Activated CD8-positive, alpha-beta memory T cell treated with anti-CD3 and anti-CD28 coated beads, Interleukin-2, amount 10 ng/mL, durations not matched to agents 7 days and 5 days (primary cell): ENCODE measurements at places on chromosomes 6 and 20. TPM values are rescaled to one million over a fixed set of nuclear protein-coding genes. Genes with fewer than 3 reads are reported as not detected.

DNA sequence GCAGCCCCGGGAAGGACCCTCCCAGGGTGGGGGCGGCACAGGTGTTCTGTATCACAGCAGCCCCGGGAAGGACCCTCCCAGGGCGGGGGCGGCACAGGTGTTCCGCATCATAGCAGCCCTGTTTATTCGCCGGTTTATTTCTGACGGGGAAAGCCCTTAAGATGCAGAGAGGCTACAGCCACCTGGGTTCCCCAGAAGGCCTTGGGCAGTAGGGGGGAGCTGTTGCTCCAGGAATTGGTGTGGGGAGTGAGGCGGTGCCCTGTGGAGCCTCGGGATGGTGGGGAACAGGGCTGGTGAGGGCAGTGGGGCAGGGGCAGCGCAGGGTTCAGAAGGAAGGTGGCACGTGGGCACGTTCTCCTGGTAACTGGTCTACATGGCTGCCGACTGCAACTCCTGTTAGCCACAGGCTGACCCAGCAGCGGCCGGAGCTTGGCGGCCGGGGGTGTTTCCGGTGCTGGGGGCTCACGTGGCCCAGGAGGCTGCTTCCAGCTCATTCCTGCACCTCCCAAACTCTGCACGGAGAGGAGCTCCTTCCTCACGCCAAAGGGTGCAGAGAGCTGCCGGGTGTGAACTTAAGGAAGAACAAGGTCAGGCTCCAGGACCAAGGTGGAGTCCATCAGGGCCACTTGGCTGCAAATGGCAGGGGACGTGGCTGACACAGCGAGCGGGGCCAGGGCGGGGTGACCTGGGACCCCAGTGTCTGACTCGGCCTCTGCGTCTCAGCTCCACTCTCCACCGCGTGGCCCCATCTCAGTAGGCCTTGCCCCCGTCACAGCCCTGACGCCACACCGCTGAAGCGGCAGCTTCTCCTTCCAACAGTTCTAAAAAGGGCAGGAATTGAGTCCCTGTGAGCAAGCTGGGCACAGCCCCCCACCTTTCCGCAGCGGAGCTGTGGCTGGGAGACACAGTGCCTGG is 13.2 kb downstream of the SLCO4A1 start:
- DNase-seq = no peak

DNA sequence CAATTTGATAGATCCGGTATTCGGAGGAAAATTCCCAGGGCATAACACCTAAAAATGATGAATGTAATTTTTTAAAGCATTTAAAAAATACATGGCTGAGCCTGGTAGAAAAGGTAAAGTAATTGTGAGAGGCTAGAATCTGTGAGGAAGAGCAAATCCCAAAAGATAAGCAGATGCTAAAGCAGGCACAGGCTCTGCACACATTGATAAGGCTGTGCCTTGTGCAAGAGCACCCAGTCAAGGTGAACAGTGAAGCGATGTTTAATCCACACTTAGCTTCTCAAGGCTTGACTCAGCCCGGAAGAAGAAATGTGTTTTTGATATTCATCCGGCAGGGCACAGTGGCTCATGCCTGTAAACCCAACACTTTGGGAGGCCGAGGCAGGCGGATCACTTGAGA is 5.1 kb upstream of the EPB41L2 start:
- DNase-seq = no peak

DNA sequence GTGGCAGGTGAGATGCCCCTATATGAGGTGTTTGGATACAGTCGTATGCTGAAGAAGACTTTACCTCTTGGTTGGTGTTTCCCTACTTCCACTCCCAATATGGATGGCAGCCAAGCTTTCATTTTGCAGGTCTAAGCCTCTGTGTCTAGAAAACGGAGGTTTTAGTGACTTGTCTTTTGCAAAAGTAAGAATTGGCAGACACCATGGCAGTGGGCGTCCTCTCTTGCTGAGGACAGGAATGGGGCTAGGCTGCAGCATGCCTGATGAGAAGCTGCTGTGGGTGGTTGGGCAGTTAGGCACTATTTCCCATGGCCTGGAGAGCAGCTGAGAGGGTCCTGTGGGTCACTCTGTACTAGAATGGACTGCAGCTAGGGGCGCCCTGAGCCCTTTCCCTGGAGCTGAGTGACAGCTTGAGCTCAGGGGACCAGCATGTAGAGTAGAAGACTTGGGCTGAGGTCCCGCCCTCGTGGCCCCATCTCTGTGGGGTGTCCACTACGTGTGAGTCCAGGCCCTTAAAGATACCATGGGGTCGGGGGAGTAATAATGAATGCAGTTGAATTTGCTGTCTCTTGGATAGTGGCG is 127.4 kb downstream of the CDH26 start:
- DNase-seq = no peak

DNA sequence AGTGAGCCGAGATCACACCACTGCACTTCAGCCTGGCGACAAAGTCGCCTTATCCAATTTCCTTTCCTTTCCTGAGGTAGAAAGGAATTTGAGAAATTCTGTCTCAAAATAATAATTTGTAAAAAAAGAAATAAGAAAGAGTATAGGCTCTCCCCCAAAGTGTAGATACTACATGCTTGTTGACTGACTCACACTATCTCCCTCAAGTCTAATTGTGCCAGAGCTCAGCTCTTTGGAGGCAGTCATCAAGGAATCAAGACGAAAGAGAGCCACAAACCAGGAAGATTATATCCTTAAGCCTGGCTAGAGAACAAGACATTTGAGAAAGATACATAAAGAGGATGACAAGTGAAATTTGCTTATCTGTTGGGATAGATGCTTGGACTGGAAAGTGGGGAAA is 3.7 kb upstream of the FKBPL start:
- DNase-seq = no peak

DNA sequence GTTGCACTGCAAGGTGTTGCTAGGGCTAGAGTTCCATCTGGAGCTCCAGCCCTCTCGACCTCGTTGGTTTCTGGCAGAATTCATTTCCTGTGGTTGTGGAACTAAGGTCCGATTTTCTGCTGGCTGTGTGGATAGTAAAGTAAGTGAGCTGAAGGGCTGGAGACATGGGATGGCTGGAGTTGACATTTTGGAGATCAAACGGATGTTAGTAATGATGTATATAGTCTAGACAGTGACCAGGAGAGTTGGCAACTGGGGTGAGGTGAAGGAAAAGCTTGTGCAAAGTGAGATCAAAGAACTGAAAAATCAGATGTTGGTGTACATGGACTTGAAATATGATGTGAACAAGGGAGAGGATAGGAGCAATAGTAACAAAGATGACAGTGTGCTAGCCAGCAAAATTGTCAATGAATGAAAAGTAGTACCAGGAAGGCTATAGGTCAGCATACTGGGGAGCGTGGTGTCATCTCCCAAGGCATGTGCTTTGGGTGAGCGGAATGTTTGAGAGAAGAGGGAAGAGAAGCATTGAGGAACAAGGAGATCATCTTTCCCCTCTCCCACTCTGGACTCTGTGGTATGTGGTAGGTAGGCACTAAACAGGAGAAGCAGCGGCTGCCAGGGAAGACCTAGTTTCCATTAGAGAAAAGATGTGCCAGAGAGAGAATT is 7.8 kb downstream of the QRSL1 start:
- no peak for DNase-seq

DNA sequence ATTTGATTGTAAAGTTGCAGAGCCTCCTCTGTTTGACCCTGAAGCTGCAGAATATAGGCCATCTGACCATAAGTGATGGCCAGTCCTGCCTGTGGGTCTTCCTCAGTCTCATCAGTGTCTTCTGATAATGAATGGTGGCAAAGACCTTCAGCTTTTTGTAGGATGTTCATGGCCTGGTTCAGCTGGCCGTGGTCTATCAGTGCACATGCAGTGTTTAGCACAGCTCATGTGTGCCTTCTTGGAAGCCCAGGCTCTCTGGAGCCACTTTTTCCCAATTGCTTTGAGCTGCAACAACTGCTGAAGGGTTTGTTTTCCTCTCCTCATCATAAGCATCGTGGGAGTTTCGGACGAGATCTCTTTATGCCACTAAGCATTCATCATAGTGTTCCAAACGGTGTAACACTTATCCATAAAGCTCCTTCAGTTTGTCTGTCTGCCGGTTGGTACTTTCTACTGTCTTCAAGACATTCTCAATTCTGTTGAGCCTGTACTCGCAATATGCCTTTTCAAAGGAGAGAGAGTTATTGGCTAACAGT is 70.1 kb upstream of the TULP4 start:
- no peak for DNase-seq

DNA sequence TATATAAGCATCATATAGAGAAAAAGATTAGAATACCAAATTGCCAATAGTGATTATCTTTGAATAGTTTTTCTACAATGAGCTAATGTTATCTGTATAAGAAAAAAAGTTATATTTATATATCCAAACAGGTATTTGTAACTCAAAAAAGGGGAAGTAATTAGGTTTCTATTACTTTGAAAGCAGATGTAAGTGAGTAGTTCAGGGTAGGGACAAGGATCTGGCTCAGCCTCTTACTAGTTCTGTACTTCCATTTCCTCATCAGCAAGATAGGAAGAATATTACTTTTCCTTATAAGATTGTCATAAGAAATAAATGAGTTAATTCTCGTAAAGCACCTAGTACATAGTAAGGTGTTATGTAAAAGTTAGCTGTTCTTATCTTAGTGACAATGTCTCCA is 32.2 kb downstream of the AHI1 start:
- DNase-seq = no peak

GRCh38 chr20:54323227-54323734 is 115.4 kb downstream of the PFDN4 start:
- DNase-seq = no peak

GRCh38 chr6:33769248-33769821 is 19.6 kb downstream of the LEMD2 start:
- DNase-seq = no peak

DNA sequence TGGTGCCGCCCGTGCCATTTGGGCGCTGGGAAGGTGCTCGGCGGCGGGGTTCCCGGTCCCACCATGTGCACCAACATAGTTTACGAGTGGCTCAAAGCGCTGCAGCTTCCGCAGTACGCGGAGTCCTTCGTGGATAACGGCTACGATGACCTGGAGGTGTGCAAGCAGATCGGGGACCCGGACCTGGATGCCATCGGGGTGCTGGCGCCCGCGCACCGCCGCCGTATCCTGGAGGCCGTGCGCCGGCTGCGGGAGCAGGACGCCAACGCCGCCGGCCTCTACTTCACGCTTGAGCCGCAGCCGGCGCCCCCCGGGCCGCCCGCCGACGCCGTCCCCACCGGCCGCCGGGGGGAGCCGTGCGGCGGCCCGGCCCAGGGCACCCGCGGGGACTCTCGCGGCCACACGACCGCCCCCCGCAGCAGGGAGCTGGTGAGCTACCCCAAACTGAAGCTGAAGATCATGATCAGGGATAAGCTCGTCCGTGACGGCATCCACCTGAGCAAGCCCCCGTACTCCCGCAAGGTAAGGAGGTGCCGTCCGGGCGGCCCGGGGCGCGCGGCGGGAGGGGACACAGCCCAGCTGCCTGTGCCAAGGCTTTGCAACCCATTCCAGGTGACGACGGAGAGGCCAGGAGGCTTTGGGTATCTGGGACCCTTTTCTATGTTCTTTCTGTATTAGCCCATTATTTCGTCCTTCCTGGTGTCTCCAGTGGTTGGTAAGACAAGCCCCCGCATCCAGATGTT is 547 bp downstream of the SAMD5 start:
- DNase-seq = no peak

Gene RAET1L
- not detected for total RNA-seq

Gene PPP1R16B
- 128 TPM for total RNA-seq

Gene OR2H2
- total RNA-seq = not detected

Gene NKX2-4
- not detected for total RNA-seq

Gene APOBEC2
- not detected for total RNA-seq

Gene TRIM40
- not detected for total RNA-seq

Gene PPP1R3D
- 8.5 TPM for total RNA-seq

Gene MYLK2
- total RNA-seq = 0.42 TPM

Gene MEI4
- total RNA-seq = not detected

Gene SLCO4A1
- 79.2 TPM for total RNA-seq
